ENCODE measurements at places on chromosomes 5 and 9.

DNA sequence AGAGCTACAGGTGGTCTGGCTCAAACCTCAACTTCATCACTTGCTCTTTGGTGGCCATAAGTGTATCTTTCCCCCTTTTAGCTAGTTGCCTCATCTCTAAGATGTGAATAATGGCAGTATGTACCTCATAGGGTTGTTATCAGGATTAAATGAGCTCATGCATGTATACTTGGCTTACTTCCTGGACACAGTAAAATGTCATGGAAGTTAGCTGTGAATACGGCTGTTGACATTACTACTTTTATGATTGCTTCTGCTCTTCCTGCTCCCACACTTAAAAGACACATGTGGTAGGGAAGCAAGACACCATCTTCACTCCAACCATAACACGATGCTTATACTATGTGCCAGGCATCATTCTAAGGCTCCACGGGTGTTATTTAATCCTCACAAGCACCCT is 114.5 kb upstream of the GPR151 start:
- no peak for DNase-seq

DNA sequence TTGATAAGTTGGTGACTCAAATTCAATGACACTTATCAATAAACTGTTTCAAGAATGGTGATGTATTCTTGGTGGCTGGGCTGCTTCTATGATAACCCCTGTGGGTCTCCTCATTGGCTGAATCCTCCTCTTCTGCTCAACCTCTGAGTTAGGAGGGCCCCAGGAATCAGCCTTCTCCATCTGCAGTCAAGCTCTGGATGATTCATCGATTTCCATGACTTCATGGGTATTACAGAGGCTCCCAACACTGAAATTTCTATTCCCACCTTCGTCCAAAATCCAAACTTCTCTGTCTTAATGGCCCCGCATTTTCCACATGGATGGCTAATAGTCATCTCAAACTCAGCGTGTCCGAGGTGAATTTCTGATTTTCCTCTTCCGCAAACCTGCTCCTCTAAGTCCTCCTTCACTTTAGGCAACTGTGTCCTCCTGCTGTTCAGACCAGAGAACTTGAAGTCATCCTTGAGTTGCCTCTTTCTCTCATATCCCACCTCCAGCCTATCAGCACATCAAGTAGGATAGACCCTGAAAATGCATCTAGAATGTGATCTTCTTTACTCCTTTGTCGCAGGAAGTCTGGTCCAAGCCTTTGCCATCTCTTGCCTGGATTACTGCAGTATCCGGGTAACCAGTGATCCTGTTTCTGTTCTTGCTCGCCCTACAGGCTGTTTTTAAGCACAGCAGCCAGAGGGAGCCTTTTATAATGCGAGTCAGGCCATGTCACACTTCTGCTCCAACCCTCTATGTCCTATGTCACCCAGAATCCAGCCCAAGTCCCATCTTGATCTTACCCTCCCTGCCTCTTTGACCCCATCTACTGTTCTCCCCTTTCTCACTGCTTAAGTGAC is 41.4 kb upstream of the IL7R start:
- no peak for DNase-seq

GRCh38 chr5:151718646-151719045 is 31.9 kb upstream of the SPARC start:
- DNase-seq: no peak

DNA sequence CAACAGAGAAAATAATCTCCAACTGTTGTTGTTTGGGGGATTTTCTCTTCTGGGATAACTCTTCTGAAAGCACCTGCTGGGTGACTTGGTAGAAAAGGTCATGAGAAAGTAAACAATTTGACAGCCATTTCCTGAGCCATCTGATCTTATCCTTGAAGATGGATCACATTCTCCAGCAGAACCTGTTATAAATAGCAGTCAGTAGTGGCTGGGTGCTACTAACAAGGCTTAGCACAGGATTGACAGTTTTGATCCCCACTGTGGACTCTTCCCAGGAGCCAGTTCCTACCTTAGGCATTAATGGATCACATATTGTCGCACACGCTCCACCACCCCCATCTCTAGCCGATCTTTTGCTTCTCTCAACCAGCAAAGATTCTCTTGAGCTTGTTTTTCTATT is 220.2 kb downstream of the PLK2 start:
- no peak for DNase-seq

DNA sequence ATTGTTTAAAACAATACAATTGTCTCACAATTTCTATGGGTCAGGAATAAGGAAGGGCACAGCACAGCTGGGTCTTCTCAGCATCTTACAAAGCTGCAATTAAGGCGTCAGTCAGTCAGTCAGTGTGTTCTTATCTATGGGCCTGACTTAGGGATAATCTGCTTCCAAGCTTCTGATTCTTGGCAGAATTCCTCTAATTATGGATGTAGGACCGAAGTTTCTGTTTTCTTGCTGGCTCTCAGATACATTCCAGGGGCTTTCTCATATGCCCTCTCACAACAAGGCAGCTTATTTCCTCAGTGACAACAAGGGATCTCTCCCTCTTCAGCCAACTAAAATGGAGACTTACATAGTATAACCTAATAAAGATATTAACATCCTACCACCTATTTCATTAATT is 1925.3 kb upstream of the ACO1 start:
- no peak for DNase-seq

GRCh38 chr5:160233215-160233614 is 3.9 kb downstream of the FABP6 start:
- no peak for DNase-seq

DNA sequence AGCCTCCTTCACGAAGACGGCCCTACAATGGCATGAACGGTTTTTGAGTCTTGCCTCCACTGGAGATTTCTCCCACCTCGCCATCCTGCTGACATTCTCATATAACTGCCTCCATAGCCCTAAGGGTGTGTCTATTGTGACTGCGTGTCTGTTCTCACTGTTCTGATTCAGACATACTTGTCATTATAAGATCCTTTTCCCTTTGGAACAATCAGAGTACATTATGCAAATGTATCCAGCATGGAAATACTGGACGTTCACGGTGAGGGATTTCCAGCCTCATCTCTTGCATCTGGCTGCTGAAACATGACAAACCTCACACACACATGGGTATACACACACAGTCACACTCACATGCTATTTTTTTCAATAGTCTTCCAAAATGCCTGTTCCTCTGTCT is 402.1 kb downstream of the DIRAS2 start:
- no peak for DNase-seq

GRCh38 chr5:57834829-57835608 is 352.4 kb upstream of the ACTBL2 start:
- DNase-seq: no peak

- DNase-seq: no peak
Observed at GRCh38 chr9:131954299-131954698, 125.4 kb downstream of the MED27 start.

- no peak for DNase-seq
Observed at GRCh38 chr9:136050701-136051452, 44.2 kb downstream of the NACC2 start.

GRCh38 chr5:179343719-179344430 is 1.4 kb downstream of the ADAMTS2 start:
- DNase-seq: no peak

DNA sequence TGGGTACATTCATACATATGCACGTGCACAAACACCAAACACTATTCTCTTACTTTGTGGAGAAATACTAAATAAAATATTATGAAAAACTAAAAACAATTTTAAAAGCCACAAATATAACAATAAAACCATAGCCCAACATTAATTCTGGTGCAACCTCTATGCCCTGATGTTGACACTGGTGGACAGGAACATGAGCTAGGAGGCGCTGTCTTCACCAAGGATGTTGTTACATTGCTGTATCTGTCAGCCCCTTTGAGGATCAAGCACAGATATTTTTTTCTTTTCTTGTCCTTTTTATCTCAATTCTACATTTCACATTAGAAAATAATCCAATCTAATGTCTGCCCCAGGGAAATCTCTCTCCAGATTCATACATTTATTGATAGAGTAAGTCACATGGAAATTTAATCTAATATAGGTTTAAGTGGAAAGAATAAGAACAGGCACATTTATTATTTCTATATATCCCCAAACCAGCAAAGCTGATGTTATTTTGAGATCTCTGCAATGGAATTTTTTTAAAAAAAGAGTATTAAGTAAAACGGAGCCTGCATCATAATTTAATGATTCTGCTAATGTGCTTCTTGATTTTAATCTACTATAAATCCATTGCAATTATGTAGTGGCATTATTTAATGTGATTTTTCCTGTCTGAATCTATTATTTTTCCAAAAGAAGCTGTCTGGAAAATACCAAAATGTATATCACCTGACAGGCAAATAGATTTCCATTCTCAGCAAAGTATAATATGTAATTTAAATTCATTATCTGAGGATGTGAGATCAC is 716.5 kb downstream of the MTRR start:
- no peak for DNase-seq

DNA sequence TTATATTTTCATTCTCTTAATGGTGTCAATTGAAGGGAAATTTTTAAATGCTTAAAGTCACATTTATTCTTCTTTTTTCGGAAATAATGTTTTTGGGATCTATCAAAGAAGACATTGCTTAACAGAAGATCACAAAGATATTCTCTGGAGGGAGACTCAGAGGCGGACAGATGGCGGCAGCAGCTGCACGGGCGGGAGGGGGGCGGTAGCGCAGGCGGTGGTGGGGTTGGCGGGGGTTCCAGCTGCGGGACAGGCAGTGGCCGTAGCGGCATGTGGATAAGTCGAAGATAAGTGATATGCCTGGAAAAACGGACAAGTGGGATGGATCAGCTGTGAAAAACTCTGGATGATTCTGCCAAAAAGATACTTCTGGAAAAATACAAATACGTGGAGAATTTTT is 31.6 kb upstream of the ZDHHC11B start:
- DNase-seq: no peak

GRCh38 chr9:4117835-4118610 is 181.8 kb downstream of the GLIS3 start:
- DNase-seq: peak; percentile 12

- DNase-seq: peak; percentile 49
Observed at GRCh38 chr5:139648205-139649081, at the start of gene CXXC5. Gene CXXC5, plus strand, starts transcription at chr5:139648349. Its CDS starts 32,175 bp downstream, at chr5:139680524.

GRCh38 chr9:4465910-4466309 is 24.4 kb upstream of the SLC1A1 start:
- no peak for DNase-seq

DNA sequence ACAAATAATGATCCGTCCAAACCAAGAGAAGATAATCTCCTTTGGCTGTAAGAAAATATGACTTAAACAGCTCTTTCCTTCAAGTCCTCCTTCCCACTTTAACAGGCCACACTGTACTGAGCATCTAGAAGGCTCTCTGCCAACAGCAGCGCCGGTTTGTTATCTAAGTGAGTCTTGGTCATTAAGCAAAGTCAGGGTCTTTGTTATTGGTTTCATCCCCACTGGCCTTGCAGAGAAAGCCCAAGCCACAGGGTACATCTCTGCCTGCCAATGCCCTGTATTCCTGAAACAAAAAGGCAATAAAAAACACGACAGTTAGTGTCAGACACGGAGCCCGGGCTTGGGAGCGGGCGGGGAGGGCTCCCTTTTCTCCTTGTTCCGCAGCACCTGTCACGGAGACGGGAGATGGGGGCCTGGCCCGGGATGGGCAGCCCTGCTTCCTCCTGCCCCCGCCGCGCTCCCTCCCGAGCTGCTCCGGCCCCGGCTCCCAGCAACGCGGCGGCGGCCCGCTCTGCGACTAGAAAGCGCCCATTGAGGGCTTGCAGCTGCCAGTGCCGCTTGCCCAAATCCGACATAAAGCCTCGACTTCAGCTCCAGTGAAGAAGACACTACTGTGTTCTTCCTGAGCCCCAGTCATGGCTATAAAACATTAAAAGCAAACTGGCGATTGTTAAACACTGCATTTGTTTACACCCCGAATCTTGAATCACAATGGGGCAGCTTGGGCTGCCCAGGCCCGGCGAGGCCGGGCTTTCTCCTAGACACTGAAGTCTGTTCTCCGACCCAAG is 28.1 kb upstream of the PIK3R1 start:
- DNase-seq: no peak

DNA sequence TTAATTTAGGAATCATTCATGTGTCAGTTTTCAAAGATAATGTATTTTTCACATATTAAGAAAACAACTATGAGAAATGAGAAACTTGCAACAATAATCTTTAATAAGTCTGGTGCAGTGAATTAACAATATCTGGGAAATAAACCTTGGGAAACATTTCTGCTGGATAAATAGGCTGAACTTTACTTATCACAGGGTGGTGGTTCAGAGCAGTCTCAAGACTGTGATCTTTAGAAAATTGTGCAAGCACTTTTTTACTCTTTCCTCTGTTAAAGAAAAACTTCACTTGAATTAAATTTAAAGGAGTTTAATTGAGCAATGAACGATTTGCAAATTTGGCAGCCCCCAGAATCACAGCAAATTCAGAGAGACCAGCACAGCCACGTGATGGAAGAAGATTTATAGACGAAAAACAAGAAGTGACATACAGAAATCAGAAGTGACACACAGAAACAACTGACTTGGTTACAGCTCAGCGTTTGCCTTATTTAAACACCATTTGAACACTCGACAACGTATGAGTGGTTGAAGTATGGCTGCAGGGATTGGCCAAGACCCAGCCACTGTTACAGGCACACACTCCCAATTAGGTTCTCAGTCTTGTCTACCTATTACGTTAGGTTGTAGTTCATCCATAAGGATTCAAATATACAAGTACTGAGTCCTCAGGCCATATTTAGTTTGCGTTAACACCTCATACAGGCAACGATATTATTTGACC is 631.9 kb downstream of the SLCO4C1 start:
- DNase-seq: no peak

GRCh38 chr5:31415009-31415923 is 116.6 kb downstream of the DROSHA start:
- no peak for DNase-seq

DNA sequence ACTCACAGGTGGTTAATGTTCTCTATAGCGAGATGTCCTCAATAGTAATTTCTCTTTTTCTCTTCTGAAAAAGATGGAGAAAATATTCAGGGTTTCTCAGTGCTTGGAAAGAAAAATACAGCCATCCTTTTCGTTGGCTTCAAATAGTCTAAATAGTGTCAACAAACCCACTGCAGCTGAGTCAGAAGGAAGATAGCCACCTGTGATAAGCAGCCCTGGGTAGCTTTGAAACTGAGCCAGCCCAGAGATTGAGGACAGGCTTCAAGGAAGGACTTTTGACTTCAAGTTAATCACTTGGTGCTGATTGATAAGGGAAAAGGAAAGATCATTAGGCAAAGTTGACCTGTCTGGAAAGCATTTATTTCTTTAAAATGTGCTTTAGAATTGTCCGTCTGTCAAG is 78.7 kb upstream of the TYRP1 start:
- DNase-seq: no peak

- no peak for DNase-seq
Observed at GRCh38 chr9:114256827-114257328, 66.0 kb upstream of the ORM1 start.
